ENCODE measurements at places on chromosomes 2 and 18.

GRCh38 chr2:12456293-12457106 is 260.2 kb upstream of the TRIB2 start:
- DNase-seq: peak; percentile 63

GRCh38 chr2:169082995-169083394 is 13.6 kb downstream of the DHRS9 start:
- no peak for DNase-seq

DNA sequence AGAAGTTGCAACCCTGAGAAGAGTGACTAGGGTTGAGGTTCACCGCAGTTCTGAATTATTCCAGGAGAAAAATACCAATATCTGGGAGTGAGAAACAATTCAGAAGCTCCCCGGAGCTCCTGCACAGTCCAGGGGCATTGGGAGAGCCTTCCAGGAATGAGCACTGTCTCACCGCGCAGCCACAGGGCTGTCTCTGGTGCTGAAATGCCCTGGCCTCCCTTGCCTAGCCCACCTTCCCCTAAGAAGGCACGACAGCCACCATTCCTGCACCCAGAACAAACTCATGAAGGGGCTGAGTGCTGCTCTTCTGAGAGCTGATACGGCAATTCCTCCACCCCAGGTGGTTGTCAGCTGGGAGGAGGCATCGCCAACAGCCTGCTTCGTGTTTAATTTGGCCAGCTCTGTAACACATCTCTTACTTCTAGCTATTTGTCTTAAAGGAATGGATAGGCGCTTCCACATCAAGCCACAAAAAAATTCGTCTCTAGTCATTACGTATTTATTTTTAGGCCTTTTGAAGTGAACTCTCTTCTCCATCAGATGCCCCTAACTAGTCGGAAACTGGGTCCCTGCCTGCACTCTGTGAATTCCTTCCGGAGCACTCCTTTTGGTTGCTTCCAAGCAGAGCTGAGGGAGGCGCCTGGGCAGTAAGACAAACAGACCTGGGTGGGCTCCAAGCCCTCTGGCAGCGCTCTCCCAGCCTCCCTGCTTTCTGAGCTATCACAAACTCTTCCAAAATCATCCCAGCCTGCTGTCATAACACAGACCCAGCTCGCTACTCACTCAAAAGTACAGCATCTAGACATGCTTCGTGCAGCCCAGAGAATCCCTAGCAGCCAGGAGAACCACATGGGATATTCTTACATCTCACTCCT is 120.5 kb upstream of the CCDC68 start:
- no peak for DNase-seq

GRCh38 chr2:239322416-239323086 is 78.3 kb downstream of the HDAC4 start:
- peak; percentile 59 for DNase-seq

- DNase-seq: no peak
Measured at GRCh38 chr2:207499114-207499513, 30.6 kb upstream of the CREB1 start.

- peak; percentile 30 for DNase-seq
Measured at GRCh38 chr2:37325625-37326071, 1.0 kb upstream of the PRKD3 start.

DNA sequence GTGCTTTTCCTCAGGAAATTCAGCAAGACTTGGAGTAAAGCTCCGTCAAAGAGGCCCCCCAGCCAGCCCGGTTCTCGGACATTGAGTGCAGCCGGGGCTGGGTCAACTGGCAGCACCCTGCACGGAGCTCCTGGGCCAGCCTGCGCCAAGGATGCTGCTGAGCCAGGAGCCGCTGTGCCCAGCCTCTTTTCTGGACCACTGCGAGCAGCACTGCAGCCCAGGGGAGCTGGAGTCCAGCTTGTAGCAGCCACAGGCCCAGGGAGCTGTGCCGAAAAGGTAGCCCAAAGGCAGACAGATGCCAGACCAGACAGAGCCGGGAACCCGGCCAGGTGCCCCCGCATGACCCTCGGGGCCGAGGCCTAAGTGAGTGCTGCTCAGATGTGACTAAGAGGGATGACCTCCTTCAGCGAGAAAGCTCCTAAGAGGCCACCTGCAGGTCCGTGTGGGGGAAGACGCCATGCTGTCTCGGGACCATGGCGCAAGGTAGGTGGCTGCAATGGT is 7.3 kb downstream of the CLHC1 start:
- DNase-seq: peak; percentile 54

- DNase-seq: peak; percentile 65
Measured at GRCh38 chr2:217756375-217757107, 246.3 kb downstream of the TNS1 start.

- no peak for DNase-seq
Measured at GRCh38 chr2:195411219-195411687, 245.8 kb upstream of the SLC39A10 start.

DNA sequence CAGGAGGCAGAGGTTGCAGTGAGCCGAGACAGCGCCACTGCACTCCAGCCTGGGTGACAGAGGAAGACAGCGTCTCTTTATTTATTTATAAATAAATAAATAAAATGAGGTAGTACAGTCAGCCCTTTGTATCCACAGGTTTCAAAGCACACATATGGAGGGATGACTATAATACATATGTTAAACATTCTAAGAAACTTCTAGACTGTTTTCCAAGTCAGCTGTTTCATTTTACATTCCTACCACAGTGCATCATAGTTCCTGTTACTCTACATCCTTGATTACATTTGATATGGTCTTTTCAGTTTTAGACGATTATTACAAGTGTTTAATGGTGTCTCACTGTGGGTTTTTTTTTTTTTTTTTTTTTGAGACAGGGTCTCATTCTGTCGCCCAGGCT is 157.6 kb downstream of the ATAD2B start:
- no peak for DNase-seq

DNA sequence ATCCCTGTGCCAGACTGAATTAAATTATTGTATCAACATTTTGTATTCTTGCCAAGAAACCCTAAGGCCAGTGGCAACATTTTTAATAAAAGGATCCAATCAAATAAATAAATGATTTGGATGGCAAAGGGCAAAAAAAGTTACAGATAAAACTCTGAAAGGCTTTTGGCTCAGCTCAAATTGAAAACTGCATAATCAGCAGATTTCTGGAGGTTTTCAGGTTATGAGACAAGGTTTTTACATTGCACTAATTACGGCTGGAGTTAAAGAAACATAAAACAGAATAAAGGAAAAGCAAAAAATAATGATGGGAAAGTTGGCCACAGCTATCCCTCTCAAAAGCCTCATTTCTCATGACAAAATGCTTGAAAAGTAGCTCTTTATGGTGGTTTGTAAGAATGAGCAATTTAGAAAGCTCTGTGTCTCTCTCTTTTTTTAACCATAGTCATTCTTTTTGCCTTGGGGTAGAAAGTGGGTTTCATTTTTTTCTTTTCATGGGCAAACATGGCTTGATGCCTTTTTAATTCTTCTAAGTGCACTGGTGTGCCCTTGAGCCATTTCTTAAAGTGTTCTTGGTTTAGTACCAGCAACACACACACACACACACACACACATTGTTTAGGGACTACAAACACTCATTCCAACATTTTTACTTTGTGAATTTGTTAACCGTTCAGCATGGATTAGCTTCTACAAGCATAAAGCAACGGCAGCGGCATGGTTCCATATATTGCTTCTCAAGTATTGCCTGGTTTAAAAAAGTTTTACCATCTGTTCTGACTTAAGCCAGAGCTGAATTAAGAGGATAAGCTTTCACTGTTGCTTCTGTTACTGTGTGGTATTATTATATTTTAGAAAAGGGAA is 747.1 kb upstream of the FSHR start:
- no peak for DNase-seq

DNA sequence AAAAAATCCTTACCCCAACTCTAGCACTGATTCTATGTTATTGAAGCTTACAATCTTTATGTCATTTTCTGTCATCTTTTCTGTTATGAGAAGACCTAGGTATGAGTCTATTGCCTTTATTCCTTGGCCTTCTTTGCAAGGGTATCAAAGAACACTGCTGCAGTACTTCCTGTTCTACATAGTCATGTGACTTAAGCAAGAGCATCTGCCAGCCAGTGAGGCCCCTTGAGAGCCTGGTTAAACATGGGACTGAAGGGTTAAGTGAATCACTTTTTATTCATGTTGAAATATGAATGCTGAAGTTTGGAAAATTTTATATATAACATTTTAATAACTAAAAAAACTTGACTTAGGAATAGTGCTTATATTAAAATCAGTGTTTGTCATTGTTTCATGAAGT is 844 bp upstream of the CPS1 start:
- no peak for DNase-seq

DNA sequence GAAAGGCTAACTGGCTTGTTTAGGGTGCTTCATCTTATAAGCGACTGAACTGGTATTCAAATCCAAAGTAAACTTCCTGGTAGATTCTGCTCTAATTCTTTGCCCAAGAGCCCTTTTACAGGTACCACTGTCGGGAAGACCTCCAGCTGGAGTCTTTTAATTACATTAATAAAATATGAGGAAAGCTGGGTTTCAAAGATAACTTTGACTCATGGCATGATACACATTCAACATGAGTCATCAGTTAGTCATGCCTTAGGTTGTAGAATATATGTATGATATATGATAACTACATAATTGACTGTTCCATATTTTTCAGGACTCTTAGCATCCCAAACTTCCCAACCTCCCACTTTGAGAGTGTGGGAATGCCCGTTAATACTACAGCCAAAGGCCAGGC is 32.3 kb downstream of the ZCCHC2 start:
- DNase-seq: no peak

GRCh38 chr2:203030991-203031390 is 16.3 kb downstream of the NBEAL1 start:
- no peak for DNase-seq

- DNase-seq: no peak
Measured at GRCh38 chr18:79356435-79356834, 39.3 kb upstream of the NFATC1 start.

DNA sequence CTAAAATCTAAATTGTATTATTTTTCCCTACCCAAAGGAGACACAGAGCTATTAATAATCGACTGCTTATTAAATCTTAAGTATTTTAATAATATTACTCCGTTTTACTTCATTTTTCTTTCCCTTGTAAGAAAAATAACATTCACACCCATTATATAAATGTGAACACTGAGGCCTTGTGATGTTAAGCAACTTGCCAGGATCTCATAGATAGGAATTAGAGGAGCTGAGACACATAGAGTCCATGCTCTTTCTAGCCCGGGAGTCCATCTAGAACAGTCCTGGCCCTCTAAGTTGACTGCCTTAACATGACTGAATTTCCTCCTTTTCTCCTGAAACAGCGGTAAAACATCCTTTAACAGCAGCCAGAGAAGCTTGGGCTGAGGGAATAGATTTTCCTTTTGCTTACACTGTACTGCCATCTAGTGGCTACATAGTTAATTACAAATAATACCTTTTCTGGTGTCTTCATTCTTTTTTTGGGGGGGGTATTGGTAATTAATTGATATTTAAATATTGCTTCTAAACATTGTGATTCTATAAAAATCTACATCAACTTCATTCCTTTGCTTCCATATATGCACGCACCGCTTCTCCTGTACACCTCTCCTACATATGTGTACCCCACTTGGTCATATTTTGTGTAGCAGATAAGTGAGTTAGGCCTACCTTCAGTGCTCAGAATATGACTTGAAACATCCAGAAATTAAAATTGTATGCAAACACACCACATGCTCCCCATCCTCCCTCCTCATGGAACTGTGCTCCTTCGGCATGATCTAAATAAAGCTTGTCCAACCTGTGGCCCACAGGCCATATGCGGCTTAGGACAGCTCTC is 125.8 kb upstream of the HNMT start:
- DNase-seq: no peak

GRCh38 chr2:24132543-24132942 is 9.3 kb downstream of the FAM228B start:
- no peak for DNase-seq

GRCh38 chr2:40240070-40240469 is 211.8 kb downstream of the SLC8A1 start:
- DNase-seq: peak; percentile 64

DNA sequence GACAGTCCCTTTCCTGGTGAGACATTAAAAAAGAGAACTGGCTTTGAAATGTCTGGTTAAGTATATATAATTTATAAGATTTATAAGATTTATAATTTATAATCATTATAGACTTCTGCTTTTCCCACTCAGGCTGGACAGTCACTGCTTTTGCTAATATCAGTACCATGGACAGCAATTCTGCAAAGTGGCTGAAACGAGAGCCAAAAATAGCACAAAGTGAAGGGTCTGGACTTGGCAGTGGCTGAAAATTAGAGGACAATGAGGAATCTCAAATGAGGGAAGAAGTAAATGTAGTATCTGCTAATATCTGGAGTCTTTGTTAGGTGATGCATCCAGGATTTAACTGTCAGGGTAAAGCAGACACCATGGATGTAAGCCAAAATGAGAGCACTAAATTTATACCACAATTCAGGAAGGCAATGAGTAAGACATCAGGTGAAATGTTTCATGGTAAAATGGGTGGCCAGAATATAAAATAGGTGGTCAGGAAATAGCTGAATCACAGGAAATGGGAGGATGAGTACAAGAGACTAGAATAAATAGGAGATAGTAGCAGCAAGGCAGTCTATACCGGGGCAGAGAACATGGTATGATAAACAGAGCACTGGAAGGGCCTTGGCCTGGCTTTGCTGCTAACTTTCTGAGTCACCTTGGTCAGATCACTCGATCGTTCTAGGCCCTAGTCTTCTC is 39.6 kb upstream of the BOD1L2 start:
- no peak for DNase-seq

DNA sequence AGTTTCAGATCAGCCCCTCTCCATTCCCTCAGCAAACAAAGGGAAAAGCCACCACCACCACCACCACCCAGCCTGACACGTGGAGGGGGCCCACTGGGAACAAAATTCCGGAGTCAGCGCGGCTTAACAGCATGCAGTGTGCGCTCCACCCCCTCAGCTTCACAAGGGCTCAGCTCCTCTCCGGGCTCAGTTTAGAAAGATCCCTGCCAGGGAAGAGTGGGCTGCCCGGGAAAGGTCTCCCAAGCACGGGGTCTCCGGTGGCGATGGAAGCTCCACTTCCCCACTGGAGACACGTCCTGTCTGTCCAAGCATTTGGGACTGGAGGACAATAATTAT is 55.7 kb downstream of the SNORC start:
- no peak for DNase-seq

DNA sequence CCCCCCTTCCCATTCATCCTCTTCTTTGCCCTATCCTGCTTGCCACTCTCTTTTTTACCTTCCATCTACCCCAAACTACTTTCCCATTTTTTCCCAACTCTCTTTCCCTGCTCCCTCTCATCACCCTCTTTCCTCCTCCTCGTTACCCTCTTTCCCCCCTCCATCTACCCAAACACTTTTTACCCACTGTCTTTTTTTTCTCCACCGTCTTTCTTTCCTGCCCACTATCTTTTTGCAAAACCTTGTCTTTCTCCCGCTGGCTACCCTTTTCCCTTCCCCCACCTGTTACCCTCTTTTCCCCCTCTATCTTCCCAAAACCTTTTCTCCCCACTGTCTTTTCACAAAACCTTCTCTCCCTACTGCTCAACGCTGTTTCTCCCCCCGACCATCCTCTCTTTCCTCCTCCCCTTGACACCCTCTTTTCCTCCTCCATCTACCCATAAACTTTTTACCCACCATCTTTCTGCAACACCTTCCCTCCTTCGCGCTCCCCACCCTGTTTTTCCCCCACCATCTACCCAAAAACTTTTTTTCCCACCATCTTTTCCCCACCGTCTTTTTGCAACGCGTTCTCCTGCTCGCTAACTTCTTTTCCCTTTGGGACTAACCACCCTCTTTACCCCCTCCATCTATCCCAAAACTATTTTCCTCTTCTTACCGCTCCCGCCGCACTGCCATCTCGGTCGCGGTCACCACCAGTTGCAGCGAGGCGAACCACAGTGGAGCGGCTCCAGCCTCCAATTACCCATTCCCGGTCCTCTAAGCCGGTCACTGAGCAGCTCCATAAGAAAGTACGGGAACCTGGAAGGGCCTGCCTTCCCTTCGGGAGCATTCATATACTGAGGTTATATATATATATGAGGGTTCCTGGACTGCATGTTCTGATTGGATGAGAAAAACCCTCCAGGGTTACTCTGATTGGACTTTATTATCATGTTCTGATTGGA is 15.0 kb downstream of the CCDC74A start:
- no peak for DNase-seq
